Daoy (cell line): ENCODE measurements at places on chromosomes 4 and X. TPM values are rescaled to one million over a fixed set of nuclear protein-coding genes. Genes with fewer than 3 reads are reported as not detected.

- peak; percentile 31 for DNase-seq
Measured at GRCh38 chr4:79209822-79210635, 115.8 kb downstream of the NAA11 start.

DNA sequence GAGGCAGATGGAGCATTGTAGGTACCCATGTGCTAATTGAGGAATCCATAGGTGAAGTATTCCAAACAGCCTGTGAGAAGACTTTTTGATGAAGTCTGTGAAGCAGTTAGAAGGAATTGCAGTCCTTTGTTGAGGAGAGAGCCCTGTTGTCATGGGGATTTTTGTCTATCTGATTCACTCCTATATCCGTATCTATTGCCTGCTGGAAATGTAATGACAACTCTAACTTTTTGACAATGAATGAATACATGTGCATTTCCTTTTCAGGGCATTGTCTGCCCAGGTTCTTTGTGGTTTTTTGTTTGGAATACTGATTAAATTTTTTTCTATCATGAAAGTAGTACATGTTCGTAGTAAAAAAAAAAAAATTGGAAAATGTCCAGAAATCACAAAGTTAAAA lies 31.1 kb downstream of the STK32B start:
- DNase-seq, result no peak

DNA sequence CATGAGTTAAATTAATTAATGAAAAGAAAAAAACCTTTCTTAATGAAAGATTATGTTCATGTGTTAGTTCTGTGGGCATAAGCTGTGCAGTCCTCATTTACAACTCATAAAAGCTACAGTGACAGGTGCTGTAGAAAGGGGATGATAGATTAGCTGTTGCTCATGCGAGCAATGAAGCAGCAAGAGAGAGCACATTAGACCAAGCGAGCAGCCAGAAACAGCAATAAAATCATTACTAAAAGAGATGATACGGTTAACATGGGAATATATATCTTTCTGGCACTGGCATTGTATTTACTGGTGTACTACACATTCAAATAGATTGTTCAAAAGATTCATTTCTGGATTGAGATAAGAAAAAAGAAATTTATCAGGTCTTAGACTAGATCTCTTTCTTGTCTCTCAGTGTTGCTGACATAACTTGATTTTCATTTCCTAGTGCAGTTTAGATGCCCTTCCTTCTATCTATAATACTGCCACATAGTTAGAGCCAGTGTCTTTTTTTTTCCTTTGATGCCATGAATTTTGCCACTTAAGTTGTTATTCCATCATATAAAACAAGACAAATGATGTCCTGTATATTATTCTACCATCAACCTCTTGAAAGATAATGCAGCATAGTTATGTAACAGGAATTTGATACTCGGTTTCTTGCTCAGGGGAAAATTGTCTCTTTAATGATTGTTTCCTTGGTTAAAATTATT lies 164.6 kb downstream of the BANK1 start:
- no peak for DNase-seq

DNA sequence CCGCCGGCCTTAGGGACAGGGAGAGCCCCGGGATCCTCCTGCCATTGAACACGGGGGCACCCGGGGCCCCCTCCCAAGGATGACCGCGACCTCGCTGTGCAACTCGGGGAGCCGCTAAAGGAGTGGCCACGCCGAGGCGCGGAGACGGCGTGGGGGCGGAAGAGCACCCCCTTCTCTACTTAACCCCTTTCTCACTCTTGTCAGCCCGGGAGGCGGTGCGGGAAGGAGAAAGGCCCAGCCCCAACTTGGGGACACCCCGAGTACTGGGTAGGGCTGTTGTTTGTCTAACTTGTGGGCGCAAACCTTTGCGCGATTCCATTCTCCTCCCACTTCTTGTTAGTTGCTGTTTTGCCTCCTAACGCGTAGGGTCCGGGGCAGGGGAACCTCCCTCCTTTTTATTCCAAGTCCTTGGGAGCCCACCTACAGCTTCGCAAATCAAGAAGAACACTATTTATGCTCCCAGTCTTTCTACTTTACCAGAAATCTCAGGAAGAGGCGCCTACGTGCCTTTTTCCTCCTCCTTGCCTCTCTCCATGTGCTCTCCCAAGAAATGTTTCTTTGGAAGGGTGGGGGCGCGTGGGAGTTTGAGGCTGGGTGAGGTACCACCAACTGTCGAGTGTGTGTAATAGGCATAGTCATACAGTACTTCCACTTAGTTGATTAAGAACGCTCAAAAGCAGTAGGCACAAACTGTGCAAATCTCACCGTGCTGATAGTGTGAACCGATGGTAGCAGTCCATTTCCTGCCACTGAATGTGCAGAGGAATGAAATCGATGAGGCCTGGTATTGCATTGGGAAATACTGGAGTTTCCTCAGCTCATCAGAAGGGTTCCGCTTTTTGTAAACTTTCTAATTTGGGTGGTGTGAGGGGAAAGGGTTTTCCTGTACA lies 813 bp downstream of the DIAPH2 start:
- peak; percentile 57 for DNase-seq

DNA sequence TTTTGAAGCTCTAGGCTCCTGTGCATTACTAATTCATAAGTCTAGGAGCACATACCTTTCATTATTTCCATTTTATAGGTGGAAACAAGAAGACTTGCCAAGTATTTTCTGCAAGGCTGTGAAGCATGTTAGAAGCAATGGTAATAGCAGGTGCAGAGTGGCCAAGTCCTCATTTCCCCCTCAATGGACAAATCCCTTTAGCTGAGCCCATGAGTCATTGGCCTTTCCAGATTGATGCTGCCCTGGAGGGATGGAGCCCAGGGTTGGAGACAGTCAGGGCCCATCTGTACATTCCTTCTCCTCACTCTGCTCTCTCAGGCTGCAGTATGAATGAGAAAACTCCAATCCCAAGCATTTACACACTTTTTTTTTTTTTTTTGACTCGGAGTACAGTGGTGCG lies 6.6 kb downstream of the MGST2 start:
- DNase-seq, result no peak

GRCh38 chrX:130173190-130173895 lies 1.6 kb downstream of the RAB33A start:
- peak; percentile 55 for DNase-seq

DNA sequence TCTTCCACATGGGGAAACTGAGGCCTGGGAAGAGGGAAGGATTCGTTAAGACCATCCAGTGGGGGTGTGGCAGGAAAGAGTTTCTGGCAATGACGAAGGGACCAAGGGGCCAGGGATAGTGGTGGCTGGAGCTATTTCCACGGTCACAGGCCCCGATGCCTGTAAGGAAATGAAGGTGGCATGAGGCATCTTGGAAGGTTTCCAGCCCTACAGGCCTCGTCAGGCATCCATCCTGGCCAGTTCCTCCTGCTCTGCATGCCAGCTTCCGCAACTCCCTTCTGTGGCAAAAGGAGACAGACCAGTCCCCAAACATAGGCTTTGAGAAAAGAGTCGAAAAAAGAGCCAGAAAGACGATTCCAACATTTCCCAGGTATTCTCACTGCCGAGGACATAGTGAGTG lies 9.2 kb upstream of the C4orf50 start:
- DNase-seq, result no peak

- DNase-seq, result no peak
Measured at GRCh38 chr4:3340038-3340699, 47.3 kb downstream of the RGS12 start.

- no peak for DNase-seq
Measured at GRCh38 chr4:61395754-61396153, 195.6 kb downstream of the ADGRL3 start.

DNA sequence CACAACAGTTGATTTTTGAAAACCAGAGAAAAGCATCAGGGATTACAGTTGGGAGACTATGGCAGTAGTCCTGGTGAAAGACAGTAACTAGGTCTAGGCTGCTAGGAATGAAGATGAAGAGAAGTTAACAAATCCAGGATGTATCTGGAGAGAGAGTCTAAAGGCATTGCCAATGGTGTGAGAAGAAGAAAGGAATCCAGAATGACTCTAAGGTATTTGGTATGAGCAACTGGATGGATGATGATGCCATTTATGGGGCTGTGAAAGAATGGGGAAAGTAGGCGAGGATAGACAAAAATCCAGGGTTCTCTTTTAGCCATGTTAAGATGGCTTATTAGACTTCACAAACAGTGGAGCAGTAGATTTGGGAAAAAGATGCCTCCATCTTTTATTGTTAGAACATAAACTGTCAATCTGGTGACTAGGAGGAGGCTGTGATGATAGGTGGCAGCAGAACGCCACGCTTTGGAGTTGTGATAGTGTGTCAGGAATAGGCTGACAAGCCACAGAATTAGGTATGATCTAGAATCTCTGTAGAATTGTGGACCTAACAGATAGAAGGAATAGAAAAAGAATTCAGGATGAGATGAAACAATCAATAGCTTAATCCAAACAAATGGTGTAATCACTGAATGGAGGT lies 27.3 kb upstream of the JADE1 start:
- DNase-seq, result no peak

GRCh38 chrX:20571611-20572010 lies 304.9 kb upstream of the RPS6KA3 start:
- DNase-seq, result no peak

DNA sequence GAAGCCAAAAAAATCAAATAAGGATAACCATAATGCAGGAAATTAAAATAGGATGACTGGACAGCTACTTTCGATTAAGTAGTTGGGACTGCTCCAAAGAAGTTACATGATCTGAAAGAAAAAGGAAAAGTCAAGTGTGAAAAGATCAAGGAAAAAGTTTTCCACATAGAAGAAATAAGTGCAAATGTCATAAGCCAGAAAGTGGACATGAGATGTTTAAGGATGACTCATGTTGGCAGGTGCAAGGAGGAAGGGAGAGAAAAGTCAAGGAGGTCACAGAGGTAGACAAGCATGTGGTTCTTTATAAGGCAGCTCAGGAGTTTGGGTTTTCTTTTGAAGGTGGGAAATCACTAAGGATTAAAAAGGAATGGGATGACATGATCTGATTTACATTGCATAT lies 89.8 kb upstream of the GPRIN3 start:
- no peak for DNase-seq

- no peak for DNase-seq
Measured at GRCh38 chr4:168059251-168059650, 33.1 kb upstream of the ANXA10 start.

GRCh38 chr4:84751707-84752106 lies 168.8 kb downstream of the CDS1 start:
- DNase-seq, result no peak

DNA sequence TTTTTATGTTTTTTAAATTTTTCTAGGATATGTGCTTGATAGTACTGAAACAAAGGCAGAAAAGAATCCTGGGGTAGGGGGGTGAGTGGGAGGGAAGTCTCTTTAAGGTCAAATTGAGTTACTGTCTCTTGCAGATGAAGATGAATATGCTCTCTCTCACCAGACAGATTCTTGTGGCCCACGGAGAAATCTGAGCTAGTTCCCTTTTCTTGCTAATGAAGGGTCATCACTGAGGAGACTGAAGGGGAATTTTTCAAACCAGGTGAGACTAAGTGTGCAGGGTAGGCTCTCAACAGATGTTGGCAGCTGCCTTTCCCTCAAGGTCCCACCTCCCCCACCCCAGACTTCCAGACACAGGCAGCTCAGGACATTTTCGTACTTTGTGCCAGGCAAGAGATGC lies 21.5 kb downstream of the FAM9C start:
- no peak for DNase-seq

DNA sequence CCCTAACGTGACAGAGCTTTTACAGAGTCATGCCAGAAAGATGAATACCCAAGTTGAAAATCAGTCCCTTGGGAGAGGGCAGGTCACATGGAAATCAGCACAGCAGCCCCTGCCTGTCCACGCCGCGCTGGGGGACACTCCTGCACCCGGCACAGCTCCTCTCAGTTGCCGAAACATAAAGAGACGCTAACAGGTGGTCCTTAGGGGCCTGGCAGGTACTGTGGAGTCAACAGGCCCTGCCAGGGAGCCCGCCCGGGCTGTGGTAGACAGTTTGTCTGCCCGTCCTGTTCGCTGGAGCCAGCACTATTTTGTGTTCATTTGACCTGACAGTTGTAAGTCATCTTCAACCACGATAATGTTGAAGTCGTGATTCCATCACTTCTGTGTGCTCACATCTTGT lies 30.5 kb downstream of the NELFA start:
- DNase-seq, result no peak

DNA sequence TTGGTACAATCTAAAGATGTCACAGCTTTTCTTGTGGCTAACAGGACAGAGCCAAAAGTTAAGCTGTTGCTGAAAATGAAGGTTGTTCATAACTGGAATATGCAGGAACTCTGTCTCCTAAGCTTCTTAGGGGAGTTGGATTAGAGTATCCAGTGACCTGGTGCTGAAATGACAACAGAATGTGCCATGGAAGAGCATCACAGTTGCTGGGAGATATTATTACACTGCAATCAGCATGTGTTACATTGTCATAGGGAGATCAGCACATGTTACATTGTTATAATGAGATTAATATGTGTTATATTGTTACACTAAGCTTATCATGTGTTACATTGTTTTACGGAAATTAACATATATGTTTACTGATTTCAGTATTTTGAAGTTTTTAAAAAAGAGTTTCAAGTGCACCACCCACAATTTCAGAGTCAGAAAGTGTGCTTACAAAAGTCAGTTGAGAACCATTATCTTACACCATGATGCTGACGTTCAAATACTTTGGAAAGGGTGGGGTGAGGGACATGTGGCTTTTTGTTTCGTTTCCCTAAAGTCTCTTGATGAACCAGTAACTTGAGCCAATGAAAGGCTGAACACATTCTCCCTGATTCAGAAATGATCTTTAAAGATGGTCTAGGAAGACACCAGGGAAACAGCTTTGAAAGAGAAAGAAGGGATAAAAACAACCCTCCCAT lies 113.4 kb downstream of the DRD5 start:
- no peak for DNase-seq

GRCh38 chrX:26352891-26353430 lies 137.0 kb downstream of the MAGEB5 start:
- DNase-seq, result no peak

GRCh38 chr4:4735136-4735750 lies 124.2 kb upstream of the MSX1 start:
- no peak for DNase-seq

- no peak for DNase-seq
Measured at GRCh38 chrX:31837445-31838049, 765.7 kb upstream of the FTHL17 start.

DNA sequence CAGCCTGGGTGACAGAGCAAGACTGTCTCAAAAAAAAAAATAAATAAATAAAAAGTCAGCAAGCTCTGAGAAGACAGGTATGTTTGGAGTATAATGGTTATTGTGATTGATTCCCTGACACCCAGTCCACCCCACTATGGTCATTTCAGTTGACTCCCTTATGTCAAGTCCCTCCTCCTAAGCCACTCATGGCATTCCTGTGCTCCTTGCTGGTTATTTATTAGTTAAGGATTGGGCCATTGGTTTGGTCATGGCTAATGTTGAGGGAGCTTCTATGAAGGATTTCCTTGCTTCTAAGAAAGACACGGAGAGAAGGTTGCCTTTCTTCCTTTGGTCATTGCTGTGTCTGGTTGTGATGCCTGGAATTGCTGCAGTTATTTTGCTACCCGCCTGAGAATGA lies 140.1 kb downstream of the UCHL1 start:
- no peak for DNase-seq

- DNase-seq, result no peak
Measured at GRCh38 chr4:1451106-1451751, 45.0 kb upstream of the NKX1-1 start.

GRCh38 chrX:153301746-153302145 lies 19.8 kb downstream of the PNMA6F start:
- DNase-seq, result no peak

INTU gene
- 1.3 and 6.6 TPM in 2 replicates for total RNA-seq

TMPRSS11B gene
- total RNA-seq, result not detected in 2 replicates

PAGE5 gene
- total RNA-seq, result 326 and 338 TPM in 2 replicates

CTAG1A gene
- total RNA-seq, result 1.8 TPM in 1 of 2 replicates, not detected in the other

CD40LG gene
- not detected in 2 replicates for total RNA-seq

ADGRA3 gene
- 13.6 and 19.4 TPM in 2 replicates for total RNA-seq

PDLIM3 gene
- 18.9 and 20.4 TPM in 2 replicates for total RNA-seq

PABPC1L2B gene
- total RNA-seq, result 0.06 TPM in 1 of 2 replicates, not detected in the other

HTATSF1 gene
- total RNA-seq, result 73.5 and 97.5 TPM in 2 replicates

ZDHHC15 gene
- total RNA-seq, result 0.06 TPM in 1 of 2 replicates, not detected in the other

EXOSC9 gene
- total RNA-seq, result 71.6 and 73.5 TPM in 2 replicates
